Astrocyte of the cerebellum (primary cell): ENCODE measurements at places on chromosomes 11 and 22.

DNA sequence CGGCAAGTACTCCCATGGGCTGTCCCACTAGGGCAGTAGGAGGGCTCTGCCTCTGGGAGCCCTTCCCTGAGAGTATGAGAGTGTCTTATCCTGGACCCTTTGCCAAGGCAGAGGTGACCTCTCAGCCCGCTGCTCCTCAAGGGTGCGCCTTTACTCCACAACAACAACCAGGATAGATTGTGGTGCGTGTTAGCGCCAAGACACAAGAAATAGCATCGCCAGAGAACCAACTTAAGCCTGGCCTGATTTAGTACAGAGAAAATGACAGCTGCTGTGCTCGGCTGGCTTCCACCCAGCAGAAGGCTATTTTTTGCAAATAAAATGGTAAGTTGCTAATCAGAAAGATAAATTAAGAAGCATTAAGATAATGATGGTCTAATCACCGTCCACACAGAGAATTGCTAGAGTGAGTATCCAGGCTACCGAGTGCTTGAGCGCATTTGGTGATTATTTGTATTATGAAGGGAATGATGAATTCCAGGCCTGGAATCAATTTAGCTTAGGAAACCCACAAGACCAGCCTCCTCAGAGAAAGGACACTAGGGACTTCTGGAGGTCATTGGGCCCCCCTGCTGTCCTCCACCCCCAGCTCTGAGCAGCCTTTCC is 119.8 kb downstream of the PKNOX2 start:
- no peak for DNase-seq

DNA sequence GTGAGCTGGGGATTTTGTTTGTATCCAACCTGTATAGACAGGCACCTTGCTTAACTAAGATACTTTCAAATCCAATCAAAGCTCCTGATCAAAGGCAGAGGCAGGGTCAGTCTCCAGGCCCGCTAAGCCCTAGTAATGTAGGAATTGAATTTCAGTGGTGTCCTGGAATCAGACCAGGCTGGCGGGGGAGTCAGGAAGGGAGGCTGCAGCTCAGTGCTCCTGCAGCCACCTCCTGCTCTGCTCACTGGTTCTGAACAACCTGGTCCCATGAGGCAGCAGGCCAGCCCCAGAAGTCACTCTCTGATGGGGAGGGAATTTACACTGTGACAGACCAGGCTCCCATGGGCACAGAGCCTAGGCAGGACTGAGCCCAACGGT is 38.5 kb upstream of the GALNT18 start:
- DNase-seq, result no peak

- DNase-seq, result no peak
Observed at GRCh38 chr11:112103446-112103845, 16.8 kb downstream of the SDHD start.

DNA sequence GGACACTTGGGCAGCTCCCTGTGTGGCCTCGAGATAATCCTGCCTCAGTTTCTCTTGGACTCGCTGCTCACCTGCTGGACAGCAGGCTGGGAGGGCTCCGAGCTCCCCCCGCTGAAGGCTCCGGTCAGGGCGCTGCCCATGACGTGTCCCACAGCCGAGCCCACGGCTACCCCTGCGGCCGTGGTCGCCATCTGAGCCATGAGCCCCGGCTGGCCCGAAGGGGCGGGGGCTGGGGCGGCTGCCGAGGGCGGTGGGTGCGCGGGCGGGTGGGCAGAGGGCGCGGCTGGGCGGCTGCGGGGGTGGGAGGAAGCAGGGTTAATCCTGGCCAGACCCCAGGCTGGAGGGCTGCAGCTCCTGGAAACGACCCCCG is 484 bp downstream of the CHCHD10 start:
- DNase-seq, result no peak

GRCh38 chr22:23278883-23279675 is 98.8 kb downstream of the BCR start:
- no peak for DNase-seq
